ENCODE measurements at places on chromosomes 12 and 14.

GRCh38 chr14:30445011-30445793, 113.8 kb upstream of the G2E3 start:
- no peak for DNase-seq

- DNase-seq, result no peak
These were observed 5.7 kb downstream of the SLC4A8 start for GRCh38 chr12:51430196-51430895.

GRCh38 chr12:27869567-27869966, 89.5 kb upstream of the MANSC4 start:
- no peak for DNase-seq

GRCh38 chr12:66944365-66944764, 265.5 kb upstream of the GRIP1 start:
- DNase-seq, result no peak

GRCh38 chr12:117485984-117486839, 124.8 kb upstream of the NOS1 start:
- DNase-seq, result no peak

DNA sequence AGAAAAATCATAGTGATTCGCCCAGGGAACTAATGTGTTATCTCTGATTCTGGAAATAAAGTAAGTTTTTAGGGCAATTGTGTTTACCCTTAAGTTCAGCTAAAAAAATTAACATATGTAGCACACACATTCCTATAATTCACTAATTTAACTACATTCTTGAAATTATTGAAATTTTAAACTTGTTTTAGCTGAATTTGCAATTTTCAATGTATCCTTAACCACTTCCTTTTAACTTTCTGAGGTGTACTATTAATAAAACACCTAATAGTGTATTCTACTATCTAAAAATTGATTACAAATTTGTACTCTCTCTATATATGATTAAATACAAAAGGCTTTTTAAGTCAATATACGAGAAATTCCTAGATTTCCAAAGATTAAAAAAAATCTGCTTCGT, 2.2 kb downstream of the KLHL28 start:
- no peak for DNase-seq

DNA sequence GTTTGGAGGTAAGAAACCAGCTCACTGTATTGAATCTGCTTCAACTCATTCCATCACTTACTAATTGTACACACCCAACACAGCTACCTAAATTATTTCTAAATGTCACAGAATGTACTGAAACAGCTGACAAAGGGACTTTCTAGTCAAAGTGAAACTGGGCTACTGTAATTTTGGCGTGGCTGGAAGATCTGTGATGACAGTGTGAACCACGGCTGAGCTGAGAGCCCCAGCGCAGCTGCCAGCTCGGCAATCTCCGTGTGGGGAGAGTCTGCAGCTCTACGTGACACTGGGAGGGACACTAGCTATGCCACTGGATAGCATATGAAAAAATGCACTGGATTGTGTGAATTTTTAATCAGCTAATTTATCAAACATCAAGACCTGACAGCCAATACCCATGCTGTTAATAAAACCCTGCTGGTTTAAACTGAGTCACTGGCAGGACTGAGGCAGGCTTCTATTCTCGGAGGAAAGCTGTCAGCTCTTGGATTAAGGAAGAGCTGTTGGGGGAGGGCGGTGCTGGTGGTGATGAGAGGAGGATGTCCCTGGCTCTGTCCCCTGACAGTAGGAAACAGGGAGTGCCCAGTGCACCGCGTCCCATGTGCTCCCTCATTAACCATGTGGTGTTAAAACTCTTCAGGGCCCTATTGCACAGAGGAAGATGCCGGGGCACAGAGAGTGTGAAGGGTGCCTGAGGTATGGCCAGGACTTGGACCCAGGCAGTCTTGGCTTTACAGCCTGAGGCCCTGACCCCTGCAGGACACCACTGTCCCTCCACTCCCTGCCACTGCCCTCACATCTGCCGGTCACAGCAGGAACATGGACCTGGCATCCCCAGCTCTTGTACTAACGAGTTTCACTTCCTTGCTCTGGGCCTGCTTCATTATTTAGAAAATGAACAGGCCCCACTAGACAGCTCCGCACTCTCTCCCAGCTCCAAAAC, 13.3 kb downstream of the SLC15A4 start:
- peak; percentile 74 for DNase-seq

- no peak for DNase-seq
These were observed 9.6 kb downstream of the PLXNC1 start for GRCh38 chr12:94157981-94158411.

DNA sequence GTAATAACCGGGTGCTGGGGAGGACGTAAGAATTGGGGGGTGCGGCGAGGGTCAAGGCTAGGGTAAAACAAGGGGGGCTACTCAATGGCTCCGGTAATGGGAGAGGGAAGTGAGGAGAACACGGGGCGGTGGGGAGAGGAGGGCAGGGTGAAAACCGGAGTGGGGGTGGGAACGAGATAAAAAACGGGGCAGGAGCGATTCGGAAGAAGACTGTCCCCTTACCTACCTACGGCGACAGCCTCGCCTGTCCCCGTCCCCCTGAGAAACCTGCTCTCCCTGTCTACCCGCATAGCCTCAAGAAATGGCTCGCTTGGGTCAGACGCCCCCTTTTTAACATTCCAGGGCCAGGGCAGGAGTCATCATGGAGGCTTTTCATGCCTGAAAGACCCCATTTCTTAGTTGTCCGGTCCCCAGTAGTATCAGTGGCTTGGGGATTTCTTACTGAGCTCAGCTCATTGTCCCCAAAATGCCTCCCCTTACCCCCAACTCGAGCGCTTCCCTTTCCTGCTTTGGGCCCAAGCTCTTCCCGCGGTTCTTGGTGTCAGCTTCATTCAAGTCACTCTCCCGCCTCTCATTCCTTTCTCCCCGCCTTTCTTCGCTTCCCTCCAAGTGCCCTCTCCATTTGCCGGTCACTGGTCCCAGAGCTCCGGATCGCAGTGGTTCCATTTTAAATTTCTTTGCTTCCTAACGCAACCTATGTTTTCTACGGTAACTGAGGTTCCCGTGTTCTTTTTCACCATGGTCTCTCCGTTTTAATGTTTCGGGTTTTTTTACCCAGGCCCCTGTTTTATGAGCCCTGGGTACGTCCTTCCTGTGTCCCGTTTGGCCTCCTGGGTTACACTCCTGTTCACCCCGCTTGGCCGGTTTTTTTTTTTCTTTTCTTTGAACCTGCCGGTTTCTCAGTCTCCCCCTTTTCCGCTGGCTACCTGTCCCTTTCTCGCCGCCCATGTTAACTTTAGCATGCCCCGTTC, 1.2 kb upstream of the WSB2 start:
- DNase-seq, result no peak

DNA sequence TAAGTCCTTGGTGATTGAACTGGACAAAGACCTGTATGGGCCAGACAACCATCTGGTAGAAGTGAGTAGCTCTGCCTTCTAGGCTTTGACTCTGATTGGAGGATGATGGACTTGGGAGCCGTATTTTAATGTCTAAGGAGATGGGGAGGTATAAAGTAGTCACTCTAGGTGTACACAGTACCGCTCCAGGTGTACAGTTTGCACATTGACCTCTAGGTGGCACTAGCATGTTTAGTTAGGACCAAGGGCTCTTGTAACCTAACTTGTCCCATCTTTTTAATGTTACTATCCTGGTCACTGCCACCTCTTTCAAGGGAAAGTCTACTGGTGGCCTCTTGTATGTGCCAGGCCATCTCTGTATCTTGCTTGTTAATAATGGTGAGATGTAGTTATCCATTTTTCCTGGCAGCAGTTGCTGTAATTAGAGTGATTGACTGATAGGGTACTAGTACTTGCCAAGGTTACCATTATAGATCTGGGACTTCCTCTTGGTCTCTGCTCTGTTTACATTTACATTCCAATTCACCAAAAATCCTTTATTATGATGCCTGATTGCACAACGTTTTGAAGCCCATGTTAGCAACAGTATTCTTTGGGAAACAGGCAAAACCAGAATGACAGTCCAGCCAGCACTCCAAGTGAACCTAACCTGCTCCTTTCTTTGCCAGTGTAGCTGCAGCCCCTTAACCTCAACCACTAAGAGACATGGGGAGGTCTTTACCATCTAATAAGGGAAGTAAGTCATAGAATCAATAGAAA, 3.6 kb downstream of the SMARCD1 start:
- peak; percentile 45 for DNase-seq

GRCh38 chr12:44077294-44077693, 241.4 kb downstream of the TMEM117 start:
- DNase-seq, result no peak

DNA sequence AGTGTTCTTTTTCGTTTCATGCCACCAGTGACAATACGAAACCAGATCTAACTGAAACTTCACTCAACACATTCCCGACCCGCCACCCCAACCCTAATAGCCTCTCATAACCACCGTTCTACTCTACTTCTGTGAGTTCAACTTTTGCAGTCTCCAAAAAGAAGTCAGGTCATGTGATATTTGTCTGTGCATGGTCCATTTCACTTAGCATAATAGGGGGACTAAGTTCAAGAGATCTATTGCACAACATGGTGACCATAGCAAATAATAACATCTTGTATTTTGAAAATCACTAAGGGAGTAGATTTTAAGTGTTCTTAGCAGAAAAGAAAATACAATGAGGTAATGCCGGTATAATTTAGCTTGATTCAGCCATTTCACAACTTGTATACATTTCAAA, 376.4 kb downstream of the DIO2 start:
- DNase-seq, result no peak

GRCh38 chr12:13404631-13405473, 208.3 kb downstream of the EMP1 start:
- DNase-seq, result no peak

GRCh38 chr12:12294215-12295005, 27.6 kb upstream of the LRP6 start:
- no peak for DNase-seq

- no peak for DNase-seq
These were observed 11.0 kb downstream of the ZNF219 start for GRCh38 chr14:21087294-21088091.

- DNase-seq, result no peak
These were observed 10.6 kb downstream of the CCDC88C start for GRCh38 chr14:91406982-91407381.

- no peak for DNase-seq
These were observed 38.5 kb downstream of the LRIG3 start for GRCh38 chr12:58881816-58882215.

Measured in stimulated activated effector memory CD8-positive, alpha-beta T cell treated with anti-CD3 and anti-CD28 coated beads, Interleukin-12 subunit alpha, Interleukin-12 subunit beta, amount 100 ng/mL, for 72 hours (primary cell).